ENCODE measurements at places on chromosomes 6 and 20.

- peak; percentile 3 for DNase-seq
Measured at GRCh38 chr20:22921595-22922421, 113.3 kb upstream of the SSTR4 start.

DNA sequence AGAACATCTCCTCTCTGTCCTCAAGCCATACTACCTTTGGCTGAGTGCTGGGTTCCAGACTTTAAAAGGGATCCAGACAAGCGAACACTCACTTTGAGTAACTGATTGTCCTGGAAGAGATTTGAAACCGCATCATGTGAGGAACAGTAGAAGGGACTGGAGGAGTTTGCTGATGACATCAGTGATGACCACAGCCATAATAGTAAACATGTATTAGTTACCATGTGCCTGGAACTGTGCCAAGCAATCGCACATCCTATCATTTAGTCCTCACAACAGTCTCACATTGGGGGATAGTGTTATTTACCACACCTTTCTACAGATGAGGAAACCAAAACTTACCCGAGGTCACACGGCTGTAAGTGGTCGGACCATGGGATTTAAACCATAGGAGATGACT, 39.8 kb downstream of the ARMC2 start:
- no peak for DNase-seq

GRCh38 chr6:47234266-47234933, 75.3 kb downstream of the TNFRSF21 start:
- DNase-seq: no peak

GRCh38 chr6:77535172-77535571, 71.9 kb upstream of the HTR1B start:
- no peak for DNase-seq

DNA sequence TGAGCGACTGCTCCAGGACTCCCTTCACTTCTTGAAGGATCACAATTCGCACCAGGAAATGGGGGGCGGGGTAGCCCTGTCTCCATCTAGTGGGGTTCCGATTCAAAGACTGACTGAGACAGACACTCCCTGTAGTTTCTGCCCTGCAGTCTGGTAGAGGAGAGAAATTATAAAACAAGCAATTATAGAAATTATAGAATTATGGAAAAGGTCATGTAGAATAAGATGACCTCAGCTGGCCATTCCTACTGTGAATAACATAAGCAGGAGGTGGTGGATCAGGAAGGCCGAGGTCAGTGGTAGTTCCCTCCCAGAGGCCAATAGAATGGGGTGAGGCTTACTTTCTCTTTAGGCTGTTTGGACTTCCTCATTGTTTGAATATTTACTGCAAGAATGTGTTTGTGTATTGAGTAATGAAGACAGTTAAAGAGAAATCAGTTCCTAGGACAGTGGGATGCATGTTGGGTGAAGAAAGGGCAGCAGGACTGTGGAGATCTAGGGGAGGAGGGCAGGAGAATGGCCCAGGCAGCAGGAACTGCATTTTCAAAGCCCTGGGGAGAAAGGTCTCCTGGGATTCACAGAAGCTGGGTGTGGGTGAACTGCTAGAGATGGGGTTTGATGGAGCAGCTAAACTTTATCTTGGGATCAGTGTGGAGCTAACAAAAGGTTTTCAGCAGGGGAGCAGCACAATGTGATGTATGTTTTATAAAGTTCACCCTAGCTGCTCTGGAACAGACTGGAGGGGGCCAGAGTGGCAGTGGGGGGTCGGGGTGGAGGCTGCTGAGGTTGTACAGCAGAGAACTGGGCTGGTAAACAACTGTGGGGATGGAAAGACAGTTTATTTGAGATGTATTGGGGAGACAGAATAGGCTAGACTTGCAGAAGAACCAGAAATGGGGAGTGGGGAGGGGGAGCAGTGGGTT, 2.1 kb downstream of the ZNF341 start:
- DNase-seq: no peak

- no peak for DNase-seq
Measured at GRCh38 chr20:23601715-23602114, 4.0 kb downstream of the CST9 start.

GRCh38 chr6:42028234-42029061, 21.9 kb upstream of the TAF8 start:
- no peak for DNase-seq

- no peak for DNase-seq
Measured at GRCh38 chr6:110097443-110097842, 82.0 kb downstream of the WASF1 start.

GRCh38 chr6:44267252-44267651, 1.9 kb upstream of the NFKBIE start:
- DNase-seq: no peak

- DNase-seq: no peak
Measured at GRCh38 chr20:24957326-24958016, 8.4 kb downstream of the CST7 start.

DNA sequence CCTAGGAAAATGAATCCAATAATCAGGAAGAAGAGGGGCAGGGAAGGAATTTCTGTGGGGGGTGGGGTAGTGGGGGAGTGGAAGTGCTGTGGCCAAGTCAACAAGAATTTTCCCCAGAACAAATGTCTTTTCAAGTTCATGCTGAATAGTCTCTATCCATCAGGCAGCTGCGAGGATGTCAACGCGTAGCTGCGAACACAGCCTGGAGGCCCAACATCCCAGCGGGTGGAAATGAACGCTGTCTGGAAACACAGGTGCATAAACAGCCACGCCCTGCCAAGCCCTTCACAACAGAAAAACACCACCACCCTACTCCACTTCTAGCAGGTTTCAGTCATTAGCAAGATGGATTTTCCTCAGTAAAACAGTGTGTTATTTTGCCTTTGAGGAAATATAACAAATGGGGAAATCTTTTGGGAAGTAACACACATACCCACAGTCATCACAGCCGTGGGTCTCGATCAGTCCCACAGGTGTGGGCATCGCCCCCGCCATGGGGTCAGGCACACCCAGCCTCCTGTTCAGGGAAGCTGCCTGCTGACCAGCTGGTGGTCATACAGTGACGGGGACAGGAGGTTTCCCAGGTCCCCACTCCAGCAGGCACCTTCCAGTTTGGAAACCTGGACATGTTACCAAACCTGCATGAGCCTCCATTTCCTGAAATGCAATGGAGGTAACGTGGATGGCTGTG, 112.1 kb upstream of the THBS2 start:
- no peak for DNase-seq

DNA sequence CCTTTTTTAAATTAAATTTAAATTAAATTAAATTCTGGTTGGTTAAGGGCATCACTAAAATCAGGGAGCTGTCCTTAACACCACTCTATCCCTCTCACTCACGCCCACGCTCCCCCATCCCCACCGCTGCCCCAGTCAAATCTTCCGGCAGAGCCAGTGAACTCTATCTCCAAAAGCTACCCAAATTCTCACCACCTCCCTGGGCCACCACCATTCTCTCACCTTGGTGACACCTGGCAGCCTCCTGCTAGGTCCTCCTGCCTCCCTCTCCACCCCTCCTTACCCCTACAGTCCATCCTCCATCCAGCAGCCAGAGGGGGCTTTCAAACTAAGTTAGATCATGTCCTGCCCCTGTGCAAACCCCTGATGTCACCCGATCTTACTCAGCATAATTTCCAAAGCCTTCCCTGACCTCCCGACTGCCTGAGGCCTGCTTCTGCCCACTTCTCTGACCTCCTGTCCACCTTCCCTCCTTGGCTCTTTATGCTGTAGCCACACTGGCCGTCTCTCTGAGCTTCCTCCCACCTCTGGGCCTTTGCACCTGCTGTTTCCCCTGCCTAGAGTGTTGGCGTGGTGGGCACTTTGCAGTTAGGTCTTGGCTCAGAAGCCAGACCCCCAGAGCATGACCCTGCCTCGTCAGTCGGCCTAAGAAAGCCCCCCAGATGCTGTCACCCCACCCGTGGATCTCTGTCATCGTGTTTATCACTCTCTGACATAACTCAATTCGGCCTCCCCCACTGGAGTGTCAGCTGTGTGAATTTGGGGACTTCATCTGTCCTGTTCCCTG, 24.7 kb downstream of the PTGIS start:
- DNase-seq: no peak

- no peak for DNase-seq
Measured at GRCh38 chr6:16731478-16732051, 29.7 kb downstream of the ATXN1 start.

DNA sequence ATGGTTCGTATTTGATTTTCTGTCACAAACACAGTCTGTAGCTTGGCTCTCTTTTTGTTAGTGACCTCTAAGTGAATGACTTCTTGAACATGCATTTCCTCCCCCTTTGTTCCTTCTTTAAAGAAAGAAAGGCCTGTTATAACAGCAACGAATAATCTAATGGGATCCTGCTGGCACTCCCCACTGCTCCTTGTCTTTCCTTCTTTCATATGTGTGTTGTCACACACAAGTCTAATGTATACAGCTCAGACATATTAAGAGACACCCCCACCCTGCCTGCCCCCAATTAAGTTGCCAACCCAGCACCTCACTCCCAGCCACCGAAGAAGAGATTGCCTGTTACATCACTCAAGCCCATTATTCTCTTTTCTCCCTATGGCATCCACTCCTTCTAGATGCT, 4.9 kb upstream of the SAMD5 start:
- DNase-seq: no peak

- no peak for DNase-seq
Measured at GRCh38 chr6:98831057-98831958, 3.1 kb upstream of the POU3F2 start.

DNA sequence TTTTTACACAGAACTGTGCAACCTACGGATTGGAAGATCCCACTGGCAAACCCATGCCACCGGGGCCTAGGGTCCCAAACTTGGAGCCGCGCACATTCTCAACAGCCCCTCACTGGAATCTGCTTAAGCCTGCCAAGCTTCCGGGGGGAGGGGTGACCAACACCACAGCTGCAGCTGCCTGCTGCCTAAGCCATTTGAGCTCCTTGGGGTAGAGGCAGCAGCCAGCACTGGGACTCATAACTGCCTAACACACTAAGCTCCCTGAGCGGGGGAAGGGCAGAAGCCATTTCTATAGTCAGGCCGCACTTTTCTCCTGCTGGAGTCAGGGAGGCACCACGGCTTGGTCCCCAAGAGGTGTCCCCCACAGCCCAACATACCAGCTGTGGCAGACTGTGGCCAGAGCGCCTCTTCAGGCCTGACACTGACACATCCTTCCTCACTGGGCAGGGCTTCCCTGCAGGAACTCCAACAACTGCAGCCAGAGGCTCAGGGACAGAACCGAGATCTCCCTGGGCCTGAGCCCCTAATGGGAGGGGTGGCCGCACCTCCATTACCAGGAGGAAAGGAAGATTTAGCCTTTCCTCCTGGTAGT, 270.3 kb upstream of the ECI2 start:
- no peak for DNase-seq

DNA sequence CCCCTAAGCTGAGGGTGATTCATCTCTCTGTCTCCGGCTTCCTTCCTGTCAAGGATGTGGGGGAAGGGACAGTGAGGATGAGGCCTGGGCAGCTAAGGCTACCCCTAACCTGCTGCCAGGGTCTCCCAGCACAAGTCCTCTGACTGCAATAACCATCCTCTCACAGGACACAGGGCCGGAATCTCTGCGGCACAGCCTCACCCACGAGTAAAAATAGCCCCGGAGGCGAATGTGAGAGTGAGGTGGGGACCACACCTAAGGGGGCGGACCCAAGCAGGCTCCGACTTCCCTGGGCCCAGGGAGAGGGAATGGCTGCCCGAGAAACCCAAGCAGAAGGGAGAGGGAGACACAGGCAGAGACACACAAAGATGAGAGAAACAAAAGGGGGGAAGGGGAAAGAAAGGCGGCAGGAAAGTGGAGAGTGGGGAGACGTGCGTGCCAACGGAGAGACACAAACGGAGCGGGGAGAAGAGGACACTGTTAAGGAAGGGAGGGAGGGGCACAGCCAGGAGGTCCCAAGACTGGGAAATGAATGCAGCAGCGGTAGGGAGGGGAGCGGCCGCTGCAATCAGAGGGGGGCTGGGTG, 1.4 kb downstream of the CLIC1 start:
- DNase-seq: no peak

- no peak for DNase-seq
Measured at GRCh38 chr6:163808871-163809270, 394.4 kb downstream of the QKI start.

- no peak for DNase-seq
Measured at GRCh38 chr6:151699719-151700118, 107.8 kb upstream of the ESR1 start.

GRCh38 chr20:9514072-9514460, 324 bp upstream of the LAMP5 start:
- no peak for DNase-seq

DNA sequence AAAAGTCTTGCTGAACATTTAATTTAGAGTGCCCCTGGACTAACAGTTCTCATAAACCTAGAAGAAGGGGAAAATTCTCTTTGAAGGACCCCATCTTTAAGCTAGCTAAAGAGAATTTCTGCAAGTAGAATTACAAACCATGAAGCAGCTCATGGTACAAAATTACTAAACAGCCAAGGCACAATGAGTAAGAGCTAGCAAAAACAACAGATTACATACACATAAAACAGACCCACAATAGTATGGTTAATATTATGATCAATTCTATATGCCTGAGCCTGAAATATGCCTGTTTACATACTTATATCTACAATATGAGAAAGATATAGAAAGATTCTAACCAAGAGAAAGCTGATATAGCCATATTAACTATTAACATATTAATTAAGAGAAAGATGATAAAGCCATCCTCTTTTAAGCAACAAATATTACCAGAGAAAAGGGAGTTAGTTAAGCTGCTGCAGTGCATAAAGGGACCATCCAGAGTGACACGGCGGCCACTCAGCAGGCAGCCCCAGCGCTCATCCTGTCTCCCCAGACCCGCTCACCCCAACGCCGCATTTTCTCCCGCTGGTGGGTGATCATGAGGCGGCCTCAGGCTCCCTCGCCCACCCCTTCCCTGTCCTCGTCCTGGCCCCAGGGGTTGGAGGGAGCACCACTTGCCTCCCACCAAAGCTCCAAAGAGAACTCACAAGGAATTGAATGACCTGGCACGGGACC, 98.4 kb upstream of the CARMIL1 start:
- no peak for DNase-seq

DNA sequence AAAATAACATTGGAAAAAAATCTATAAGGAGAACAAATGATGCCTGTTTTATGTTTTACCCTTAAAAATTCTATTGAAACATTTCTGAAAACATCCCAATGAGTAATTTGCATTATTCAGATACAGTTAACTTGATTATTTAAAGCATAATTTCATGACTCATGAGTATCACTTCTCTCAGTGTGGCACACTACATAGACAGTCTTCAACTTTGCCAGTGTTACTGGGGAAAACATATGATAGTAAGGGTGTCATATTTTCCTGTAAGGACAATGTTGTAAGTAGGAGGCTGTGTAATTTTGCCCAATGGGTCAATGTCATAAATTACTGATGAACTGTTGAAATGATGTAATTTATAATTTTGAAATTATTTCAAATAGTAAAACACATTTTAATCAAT, 125.5 kb downstream of the PHACTR1 start:
- no peak for DNase-seq

DNA sequence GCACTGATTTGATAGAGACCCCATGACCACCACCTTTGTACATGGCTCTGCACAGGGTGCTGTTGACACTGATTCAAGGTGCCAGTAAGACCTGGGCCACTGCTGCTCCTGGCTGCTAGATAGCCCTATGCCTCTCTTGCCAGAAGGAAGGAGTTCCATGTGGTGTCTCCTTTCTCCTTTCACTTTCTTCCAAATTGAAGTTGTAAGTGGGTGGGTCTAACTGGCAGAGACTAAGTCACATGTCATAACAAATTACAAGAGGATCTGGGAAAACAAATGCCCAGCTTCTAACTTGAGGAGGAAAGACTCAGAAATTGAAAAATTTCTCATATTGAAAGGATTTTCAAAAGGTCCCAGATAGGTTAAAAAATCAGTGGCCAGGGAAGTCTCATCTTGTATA, 116.8 kb downstream of the TFAP2B start:
- no peak for DNase-seq
